ENCODE measurements at places on chromosomes 7 and 10.

- DNase-seq, result no peak
Observed at GRCh38 chr10:103395754-103396066, 565 bp downstream of the ATP5MK start.

- no peak for DNase-seq
Observed at GRCh38 chr10:64158551-64158950, 637.4 kb downstream of the REEP3 start.

GRCh38 chr10:66782776-66783175 is 143.1 kb upstream of the LRRTM3 start:
- DNase-seq, result no peak

DNA sequence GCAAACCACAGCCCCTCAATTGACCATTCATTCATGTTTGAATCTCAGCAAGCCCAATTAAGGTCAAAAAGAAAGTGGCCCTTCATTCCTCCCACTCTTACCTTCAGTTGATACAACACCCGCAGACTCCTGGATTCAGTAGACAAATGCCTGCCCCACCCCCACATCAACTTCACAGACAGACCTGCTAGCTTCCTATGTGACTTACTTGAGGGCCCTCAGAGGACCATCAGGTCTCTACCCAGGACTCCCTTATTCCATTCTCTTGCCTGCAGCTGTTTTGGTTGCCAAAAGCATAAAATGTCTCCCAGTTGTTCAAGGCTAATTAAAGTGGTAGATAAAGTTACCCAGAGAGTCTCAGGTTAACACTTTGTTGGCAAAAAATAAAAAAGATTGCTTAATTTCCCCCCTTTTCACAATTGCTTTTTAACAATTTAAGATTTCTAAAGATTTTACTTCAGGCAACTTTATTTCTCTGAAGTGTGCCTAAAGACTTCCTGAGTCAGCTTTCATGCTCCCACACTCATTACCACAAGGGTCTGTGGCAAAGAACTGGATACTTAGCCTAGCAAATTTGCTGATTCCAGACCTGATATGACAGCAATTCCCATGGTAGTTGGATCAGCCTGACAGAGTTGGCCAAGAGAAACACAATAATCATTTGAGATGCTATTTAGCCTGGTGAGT is 3.3 kb upstream of the MTERF1 start:
- no peak for DNase-seq

- no peak for DNase-seq
Observed at GRCh38 chr7:91953618-91954017, 13.0 kb downstream of the AKAP9 start.

- DNase-seq, result no peak
Observed at GRCh38 chr10:29021591-29021990, 267.3 kb upstream of the LYZL1 start.

- DNase-seq, result no peak
Observed at GRCh38 chr10:90857635-90858460, at the start of gene HTR7. Gene HTR7 (minus strand): TSS chr10:90858039. CDS start chr10:90857671, 368 bp downstream.

DNA sequence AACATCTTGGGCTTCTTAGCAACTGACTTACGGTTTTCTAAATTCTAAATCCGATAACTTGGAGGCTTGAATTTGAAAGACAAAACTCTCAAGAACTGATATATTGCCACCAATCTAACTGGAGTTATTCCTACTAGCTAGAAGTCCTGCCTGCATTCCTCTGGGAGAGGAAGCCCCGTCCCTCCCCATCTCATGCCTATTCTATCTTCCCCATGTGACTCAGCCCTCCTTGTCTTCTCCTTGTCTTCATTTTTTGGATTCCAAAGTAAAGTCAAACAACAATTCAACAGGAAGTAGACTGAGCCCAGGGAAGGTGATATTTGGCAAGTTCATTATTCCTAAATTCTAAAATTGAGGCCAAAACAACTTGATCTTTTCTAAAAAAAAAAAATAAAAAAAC is 587.7 kb downstream of the KCNMA1 start:
- no peak for DNase-seq

GRCh38 chr7:29424295-29424983 is 139.2 kb upstream of the PRR15 start:
- DNase-seq, result no peak

- no peak for DNase-seq
Observed at GRCh38 chr10:98363220-98363619, 51.8 kb downstream of the PYROXD2 start.

GRCh38 chr7:124208173-124208572 is 175.3 kb upstream of the TMEM229A start:
- no peak for DNase-seq

DNA sequence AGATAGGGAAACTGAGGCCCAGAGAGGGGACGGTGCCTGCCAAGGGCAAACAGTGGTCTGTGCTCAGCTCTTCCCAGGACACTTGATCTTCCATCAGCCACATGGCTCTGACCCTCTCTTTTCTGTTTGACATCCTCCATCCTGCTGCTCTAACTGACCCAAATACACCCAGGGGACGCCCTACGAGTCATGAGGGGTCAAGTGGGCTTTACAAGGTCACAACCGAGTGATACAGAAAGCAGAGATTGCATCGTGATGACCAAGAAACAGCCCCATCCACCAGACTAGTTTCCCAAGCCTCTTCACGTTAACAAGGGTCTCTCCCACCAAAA is 131.2 kb upstream of the UNC5B start:
- no peak for DNase-seq

DNA sequence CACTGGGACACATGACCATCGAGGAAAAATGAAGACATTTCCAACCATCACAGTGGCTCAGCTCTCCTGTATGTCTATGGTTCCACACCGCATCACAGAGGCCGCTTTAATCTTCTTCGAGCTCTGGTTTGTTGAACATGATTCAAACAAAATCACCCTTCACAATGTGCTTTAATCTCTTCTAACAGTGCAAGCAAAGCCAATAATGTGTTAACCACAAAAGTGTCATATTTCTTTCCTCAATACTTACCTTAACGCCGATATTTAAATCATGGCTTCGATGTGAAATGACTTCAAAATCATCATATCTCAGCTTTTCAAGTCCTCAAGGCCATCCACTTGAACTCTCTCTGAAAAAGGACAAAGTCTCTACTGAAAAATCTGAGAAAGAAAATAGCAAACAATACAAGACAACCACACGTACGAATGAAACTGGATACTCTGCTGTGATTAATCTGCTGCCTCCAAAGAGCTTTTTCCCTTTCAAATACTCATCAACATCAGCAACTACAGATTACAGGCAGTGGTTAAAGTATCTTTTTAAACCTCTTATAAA is 23.0 kb upstream of the SVIL start:
- no peak for DNase-seq

GRCh38 chr7:138919911-138920310 is 61.3 kb downstream of the KIAA1549 start:
- no peak for DNase-seq

DNA sequence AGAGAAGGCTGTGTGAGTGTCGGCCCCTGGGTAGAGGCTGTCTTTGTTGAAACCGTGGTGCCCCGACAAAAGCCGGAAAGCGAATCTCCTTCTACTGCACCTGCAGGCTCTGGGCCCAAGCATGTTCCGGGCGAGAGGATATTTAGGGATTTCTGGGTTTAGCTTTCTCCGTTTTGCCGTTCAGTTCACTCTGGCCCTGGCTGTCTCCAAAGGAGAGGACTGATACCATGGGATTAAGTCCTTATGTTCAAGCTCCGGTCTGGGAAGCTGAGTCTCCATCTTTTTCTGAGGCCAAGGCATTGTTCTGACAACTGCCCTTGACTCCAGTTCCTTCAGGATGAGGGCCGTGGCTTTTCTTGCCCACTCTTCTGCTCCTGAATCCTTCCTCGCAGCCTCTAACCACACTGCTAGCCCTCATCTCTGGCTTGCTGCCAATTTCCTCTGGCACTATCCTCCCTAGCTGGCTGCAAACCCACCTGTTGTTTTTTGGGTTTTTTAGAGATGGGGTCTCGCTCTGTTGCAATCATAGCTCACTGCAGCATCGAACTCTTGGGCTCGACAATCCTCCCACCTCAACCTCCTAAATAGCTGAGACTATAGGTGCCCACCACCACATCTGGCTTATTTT is 206.8 kb downstream of the SKIDA1 start:
- DNase-seq, result no peak

DNA sequence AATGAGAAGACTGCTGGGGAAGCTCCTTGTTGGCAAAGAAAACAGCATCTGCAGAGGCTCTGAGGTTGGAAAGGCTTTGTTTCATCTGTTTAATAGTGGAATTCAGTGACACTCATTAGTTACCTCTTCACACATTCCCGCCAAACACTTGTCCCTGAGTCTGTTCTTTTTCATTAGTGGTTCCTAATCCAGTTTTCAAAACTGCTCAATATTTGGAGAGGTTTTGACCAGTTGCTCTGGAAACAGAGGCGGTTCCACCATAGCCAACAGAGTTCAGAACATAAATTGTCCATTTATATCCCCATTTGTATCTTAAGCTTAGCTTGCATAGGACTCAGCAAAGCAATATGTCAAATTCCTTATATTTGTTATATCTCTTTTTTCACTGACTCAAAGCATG is 754.6 kb downstream of the AUTS2 start:
- no peak for DNase-seq

DNA sequence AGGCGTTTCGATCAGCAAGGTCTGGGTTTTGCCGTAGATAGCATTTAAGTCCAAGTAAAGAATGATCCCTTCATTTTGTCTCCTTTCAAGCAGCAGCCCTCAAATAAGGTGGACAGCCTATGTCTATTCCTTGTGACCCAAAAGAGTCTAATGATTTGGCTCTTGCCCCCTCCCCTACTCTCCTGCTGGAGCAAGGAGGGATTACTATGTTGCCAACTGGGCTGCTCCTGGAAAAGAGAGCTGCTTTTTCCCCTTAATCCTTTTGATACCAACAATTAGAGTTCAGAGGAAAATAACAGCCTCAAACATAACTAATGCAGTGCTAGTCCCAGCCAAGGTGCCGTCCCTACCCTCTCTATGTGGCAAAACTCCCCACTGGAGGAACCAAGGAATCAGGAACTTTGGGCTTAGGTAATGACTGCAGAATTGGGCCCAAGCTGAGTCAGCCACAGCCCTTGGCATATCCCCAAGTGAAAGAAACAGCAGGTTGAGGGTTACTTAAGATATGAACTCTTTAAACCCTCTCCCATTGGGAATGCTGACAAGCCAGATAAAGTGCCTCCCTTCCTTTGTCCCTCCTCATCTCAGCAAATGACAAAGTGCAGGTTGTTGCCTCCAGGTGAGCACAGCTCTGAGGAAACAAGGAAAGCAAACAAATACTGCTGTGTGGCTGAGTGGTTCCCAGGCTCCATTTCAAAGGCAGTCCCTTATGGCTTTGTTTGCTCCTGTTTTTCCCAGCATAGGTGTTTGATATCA is 643.7 kb downstream of the INHBA start:
- no peak for DNase-seq

DNA sequence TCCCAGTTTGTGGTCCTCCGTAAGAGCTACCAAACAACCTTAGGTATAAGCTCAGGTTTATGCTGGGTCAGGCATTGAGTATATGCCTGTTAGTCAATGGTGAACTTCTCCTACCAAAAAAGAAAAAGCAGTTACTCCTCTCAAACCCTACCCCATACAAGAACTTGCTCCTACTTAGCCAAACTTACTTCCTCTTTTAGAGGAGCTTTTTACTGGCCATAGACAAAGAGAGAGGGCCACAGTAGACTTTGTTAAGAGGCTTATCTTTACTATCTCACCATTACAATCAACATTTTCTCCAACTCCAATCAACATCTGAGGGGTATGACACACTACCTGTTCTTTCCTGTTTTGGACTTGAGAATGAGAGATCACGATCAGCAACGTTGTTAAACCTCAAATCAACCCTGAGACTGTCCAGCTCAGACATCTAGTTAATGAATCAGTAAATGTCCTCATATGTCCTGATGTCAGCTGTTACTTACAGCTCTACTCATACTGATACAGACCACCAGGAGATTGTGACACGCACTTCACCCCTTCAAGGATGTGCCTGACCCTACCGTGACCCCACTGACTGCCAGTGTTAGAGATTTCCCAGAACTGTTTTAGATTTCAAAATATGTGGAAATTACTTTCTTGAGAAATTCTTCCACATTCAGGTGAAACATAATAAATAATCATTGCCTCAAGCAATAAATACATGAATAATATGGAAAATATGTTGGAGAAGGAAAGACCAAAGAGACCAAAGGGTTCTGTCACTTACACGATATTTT is 18.4 kb upstream of the CCDC71L start:
- DNase-seq, result no peak

DNA sequence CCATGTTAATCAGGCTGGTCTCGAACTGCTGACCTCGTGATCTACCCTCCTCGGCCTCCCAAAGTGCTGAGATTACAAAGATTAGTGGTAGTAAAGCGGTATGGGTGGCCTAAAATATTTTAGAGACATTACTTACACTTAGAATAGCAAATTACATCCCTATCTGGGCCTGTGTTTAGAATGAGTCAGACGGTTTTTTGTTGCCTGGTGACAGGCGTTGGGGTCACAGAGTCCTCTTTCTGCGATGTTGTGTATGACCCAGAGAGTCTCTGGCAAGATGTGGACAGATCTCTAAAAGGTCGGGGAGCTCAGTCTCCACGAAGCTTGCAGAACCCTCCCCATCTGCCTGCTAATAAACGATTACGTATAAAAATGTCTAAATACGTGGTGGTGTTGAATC is 39.6 kb upstream of the PRKCQ start:
- DNase-seq, result no peak

GRCh38 chr7:95776561-95777185 is 4.3 kb downstream of the DYNC1I1 start:
- no peak for DNase-seq

- no peak for DNase-seq
Observed at GRCh38 chr10:118153287-118153686, 106.5 kb upstream of the RAB11FIP2 start.

GRCh38 chr10:13911821-13912520 is 325.2 kb downstream of the PRPF18 start:
- no peak for DNase-seq

DNA sequence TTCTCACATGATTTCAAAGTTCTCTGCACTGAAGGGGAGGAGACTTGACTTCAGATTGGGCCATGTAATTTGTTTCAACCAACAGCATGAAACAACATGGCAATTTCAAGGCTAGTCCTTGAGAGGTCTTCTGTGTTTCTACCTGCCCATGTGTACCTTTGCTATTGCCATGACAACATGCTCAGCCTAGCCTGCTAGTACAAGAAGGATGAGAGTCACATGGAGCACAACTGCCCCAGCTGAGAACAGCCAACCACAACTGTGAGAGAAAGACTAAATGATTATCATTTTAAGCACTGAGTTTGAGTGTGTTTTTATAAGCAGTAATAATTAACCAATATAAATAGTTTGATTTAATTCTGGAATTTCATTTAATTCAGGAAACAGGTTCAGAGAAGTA is 41.9 kb downstream of the ANKMY2 start:
- no peak for DNase-seq
